ENCODE measurements at places on chromosomes 5 and 9. TPM values are rescaled to one million over a fixed set of nuclear protein-coding genes. Genes with fewer than 3 reads are reported as not detected.

The PCDHA6 gene
- not detected for total RNA-seq

DNA sequence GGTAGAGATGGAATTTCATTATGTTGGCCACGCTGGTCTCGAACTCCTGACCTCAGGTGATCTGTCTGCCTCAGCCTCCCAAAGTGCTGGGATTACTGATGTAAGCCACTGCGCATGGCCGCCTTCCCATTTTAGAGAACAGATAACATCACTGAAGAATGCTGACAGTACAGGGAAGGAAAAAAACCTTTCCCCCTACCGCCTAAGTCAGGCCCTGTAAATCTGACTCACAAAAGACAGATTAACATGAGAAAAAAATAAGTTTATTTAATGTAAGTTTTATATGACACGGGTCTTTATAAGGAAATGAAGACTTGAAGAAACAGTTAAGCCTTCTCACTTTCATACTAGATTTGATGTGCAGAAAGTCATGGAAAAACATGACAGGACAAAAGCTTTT, 227.2 kb upstream of the ZNF608 start:
- DNase-seq, result no peak

GRCh38 chr9:99464568-99464967, 242.5 kb downstream of the SEC61B start:
- no peak for DNase-seq

The TAF11L11 gene
- total RNA-seq, result not detected

- DNase-seq, result no peak
Measured at GRCh38 chr9:134126373-134126772, 9.5 kb upstream of the WDR5 start.

GRCh38 chr5:34866989-34867471, 28.1 kb downstream of the TTC23L start:
- no peak for DNase-seq

The NPR3 gene
- 9.9 TPM for total RNA-seq

DNA sequence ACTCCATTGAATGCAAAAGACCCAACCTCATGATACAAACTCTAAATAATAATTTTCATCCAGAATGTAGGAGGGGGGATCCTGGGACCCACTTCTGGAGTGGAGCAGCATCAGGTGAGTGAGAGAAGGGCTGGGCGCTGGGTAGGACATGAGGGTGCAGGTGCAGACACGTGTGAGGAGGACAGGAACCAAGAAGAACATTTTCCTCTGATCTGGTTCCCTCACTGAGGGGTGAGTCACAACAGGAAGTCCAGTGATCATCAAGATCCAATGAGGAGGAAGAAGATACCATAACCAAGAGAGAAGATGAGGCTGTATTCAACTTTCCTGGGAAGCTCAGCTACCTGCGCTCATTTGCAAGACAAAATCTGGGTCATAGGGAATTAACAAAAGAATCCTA, 57.4 kb downstream of the SFXN1 start:
- DNase-seq, result no peak

GRCh38 chr9:130561056-130561455, 18.3 kb upstream of the FUBP3 start:
- DNase-seq, result no peak

GRCh38 chr5:5314166-5314565, 108.3 kb upstream of the ICE1 start:
- no peak for DNase-seq

Data from SJSA1 (cell line).